ENCODE measurements at places on chromosomes 4 and X. TPM values are rescaled to one million over a fixed set of nuclear protein-coding genes. Genes with fewer than 3 reads are reported as not detected.

GRCh38 chr4:177596035-177596434 is 153.8 kb upstream of the AGA start:
- H3K4me3 ChIP-seq, result no peak overlapping the region
- peaks cover 11% of the 10 kb centered on the region for H3K4me1 ChIP-seq
- H3K27me3 ChIP-seq, result no peaks in the 10 kb centered on the region
- no peak overlapping the region for H3K27ac ChIP-seq

- H3K4me3 ChIP-seq, result no peak overlapping the region
- H3K36me3 ChIP-seq, result no peaks in the 10 kb centered on the region
- DNase-seq, result no peak
- peaks cover 2% of the 10 kb centered on the region for H3K27me3 ChIP-seq
- H3K27ac ChIP-seq, result no peak overlapping the region
These were observed 65.3 kb upstream of the FBXW7 start for GRCh38 chr4:152601156-152601555.

- H3K4me1 ChIP-seq, result no peaks in the 10 kb centered on the region
- peaks cover 36% of the 10 kb centered on the region for H3K36me3 ChIP-seq
- H3K27ac ChIP-seq, result no peak overlapping the region
- DNase-seq, result peak; percentile 18
- H3K27me3 ChIP-seq, result no peaks in the 10 kb centered on the region
- no peak overlapping the region for H3K4me3 ChIP-seq
These were observed 119.8 kb downstream of the NEK1 start for GRCh38 chr4:169492436-169493163.

GRCh38 chr4:8730159-8730558 is 137.6 kb downstream of the CPZ start:
- no peak overlapping the region for H3K4me3 ChIP-seq
- H3K4me1 ChIP-seq, result no peaks in the 10 kb centered on the region
- peaks cover 3% of the 10 kb centered on the region for H3K36me3 ChIP-seq
- H3K27me3 ChIP-seq, result peaks cover 16% of the 10 kb centered on the region
- DNase-seq, result no peak

DNA sequence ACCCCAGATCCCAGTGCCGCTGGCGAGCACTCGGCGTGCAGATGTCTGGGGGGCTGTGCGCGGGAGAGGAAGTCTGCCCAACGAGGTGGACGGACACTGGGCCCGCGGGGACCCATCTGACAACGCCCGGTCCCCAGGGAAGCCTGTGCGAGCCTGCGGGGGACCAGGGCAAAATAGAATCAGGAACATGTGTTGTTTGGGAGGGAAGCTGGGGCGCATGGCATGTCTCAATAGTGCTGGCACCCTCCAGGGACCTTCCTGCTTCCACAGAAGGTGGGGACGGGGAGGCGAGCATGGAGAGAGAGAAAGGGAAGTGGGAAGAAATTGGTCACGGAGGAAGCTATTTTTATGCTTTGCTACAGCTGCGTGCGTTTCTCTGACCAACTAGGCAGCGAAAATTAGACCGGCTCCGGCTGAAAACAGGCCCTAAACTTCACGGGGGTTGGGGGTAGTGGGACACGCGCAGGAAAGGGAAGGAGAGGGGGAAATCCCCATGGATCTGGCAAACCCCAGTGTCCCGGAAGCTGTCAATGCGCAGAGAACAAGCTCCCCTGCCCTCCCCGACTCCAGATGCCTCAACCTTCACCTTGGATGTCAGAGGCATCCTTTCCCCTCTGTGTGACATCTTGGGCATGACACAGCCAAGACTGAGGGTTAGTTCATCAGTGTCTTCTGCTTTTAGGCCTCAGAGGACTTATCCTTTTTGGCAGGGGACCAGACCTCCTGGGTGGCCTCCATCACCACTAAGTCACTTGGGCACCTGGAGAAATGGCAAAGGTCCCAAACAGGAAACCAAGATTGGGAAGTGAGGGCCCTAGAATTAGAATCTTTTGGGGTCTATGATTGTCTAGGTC is 169.8 kb upstream of the BCOR start:
- no peaks in the 10 kb centered on the region for H3K27me3 ChIP-seq
- peaks cover 18% of the 10 kb centered on the region for H3K4me1 ChIP-seq
- no peak for DNase-seq
- no peaks in the 10 kb centered on the region for H3K36me3 ChIP-seq
- H3K27ac ChIP-seq, result no peak overlapping the region
- H3K4me3 ChIP-seq, result no peak overlapping the region

DNA sequence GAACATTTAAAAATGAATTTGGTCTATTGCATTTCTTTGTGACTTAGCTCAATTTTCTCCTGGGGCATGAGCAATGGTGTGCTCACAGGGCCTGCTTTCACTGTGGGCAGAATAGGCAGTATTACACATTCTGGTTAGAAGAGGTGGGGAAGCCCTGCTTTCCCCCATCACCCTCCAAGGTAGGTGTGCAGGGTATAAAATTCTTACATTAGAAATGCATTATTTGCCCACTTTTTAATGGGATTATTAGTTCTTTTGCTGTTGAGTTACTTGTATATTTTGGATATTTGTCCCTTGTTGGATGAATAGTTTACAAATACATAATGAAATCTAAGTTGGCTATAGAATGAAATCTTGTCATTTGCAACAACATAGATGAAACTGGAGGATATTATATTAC is 8.3 kb upstream of the STBD1 start:
- H3K36me3 ChIP-seq, result peaks cover 18% of the 10 kb centered on the region
- no peak overlapping the region for H3K4me3 ChIP-seq
- no peaks in the 10 kb centered on the region for H3K27me3 ChIP-seq
- H3K27ac ChIP-seq, result no peak overlapping the region
- no peaks in the 10 kb centered on the region for H3K4me1 ChIP-seq

- no peak for DNase-seq
- H3K36me3 ChIP-seq, result peaks cover 3% of the 10 kb centered on the region
- H3K4me1 ChIP-seq, result no peaks in the 10 kb centered on the region
- H3K4me3 ChIP-seq, result no peak overlapping the region
- no peak overlapping the region for H3K27ac ChIP-seq
- H3K27me3 ChIP-seq, result no peaks in the 10 kb centered on the region
These were observed 279.2 kb downstream of the STK32B start for GRCh38 chr4:5330339-5330989.

The NAA10 gene
- total RNA-seq, result 124 TPM

The STATH gene
- not detected for total RNA-seq

The TBCK gene
- total RNA-seq, result 42.0 TPM
